ENCODE measurements at places on chromosomes 7 and 10.

- DNase-seq: no peak
These were observed 3.7 kb downstream of the TMEM225B start for GRCh38 chr7:99601656-99602310.

DNA sequence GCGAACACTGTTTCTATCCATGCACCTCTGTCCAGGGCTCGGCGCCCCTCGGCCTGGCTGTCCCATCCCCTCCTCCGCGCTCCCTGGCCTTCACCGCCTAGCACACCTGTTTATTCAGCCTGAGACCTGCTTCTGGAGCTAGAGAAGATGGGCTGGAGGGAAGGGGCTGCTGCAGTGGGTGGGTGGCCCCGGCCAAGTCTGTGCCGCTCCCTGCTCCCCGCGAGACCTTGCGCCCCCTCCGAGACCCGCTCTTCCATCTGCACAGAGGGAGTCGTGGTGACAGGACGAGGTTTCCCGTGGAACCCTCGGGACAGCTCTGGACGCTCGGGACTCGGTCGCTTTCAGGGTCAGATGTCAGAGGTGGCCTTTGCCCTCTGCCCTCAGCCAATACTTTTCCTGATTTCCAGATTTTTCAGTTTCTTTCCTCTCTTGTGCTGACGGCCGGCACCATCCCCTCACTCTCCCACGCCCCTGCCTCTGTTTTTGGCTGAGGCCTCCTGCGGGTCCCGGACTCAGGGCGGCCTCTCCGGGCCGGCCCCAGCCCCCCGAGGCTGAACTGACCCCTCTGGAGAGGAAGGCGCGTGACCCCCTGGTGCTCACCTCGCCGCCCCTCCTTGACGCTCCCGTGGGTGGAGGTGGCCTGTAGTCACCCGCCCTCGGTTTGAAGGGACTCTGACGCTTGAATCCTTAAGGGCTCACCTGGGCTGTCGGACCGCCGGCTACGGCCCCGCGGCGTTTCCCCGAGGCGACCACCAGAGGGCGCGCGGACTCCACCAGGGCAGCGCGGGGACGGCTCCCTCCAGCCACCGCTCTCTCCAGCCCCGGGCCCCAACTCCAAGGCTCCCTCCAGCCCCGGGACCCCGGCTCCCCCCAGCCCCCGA is 15.6 kb downstream of the SHH start:
- no peak for DNase-seq

DNA sequence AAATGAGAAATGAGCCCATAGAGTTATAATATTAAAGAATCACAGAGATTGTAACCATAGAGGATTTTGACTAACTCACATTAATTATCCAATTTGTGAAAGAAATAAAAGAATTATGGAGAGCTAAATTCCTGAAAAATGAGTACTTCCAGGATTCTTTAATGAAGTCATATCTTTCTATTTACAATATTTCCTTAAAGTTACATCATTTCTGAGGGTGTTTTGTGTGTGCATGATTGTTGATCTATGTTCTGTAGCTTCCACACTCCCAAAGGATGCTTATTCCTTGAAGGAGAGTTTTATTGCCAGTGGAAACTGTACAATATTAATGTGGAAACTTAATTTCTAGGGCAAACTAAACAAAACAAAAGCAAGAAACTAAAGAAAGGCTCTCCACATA is 299.6 kb downstream of the MDFIC start:
- peak; percentile 28 for DNase-seq

DNA sequence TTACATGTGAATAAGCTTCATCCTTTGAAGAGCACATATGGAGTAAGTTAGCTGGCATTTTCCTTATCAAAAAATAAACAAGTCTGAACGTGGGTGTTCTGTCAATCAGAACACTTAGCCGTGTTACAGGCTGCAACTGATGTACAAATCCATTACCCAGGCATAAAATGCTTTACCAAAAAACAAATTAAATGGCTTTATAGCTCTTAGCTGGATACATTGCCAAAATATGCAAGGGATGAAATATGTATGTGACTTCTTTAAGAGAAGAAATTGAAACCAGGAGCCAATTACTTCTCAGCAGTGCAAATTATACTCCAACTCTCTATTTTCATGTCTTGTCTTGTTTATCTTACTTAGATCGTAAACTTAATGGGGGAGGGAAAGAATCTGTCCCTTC is 214.8 kb downstream of the DGKB start:
- no peak for DNase-seq

- no peak for DNase-seq
These were observed 56.6 kb downstream of the CLRN3 start for GRCh38 chr10:127836176-127836575.

DNA sequence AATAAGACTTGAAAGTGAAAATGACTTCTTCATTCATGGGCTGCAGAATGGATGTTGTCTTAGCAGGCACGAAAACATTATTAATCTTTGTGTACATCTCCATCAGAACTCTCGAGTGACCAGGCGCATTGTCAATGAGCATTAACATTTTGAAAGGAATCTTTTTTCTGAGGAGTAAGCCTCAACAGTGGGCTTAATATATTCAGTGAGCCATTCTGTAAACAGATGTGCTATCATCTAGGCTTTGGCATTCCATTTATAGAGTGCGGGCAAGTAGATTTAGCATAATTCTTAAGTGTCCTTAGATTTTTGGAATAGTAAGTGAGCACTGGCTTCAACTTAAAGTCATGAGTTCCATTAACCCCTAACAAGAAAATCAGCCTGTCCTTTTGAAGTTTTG is 33.1 kb downstream of the PTTG1IP2 start:
- no peak for DNase-seq

DNA sequence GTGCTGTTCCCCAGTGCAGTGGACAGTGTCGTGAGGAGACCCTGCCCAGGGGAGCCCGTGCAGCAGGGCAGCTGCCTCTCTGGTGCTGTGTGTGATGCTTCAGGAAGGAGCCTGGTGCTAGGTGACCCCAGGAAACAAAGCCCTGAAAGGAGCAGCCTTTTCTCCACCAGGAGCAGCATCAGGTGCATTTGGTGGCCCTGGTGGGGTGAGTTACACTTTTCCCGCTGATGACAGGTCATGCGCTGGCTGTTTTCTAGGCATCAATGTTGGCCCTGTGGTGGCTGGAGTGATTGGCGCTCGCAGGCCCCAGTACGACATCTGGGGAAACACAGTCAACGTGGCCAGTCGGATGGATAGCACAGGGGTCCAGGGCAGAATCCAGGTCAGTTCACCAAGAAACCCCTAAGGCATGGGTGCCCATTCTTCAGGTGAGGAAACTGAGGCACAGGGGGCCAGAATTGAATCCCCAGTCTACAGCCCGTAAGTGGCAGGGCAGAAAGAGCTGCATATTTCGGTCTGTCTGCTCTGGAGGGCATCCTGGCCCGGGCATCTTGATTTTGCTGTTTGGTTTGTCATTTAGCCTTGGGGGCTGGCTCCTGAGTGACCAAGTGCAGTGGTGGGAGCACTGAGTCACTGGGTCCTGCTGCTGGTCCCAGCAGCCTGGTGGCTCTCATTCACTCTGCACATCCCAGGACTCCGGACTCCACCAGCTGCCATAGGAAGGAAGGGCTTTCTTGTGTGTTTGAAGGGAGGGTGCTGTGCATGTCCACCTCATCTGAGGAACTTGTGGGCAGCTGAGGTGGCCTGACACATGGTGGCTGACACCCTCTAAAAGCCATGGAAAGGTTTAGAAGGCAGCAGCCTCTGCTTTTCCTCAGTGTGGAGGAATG is 136.3 kb downstream of the ADCY1 start:
- DNase-seq: no peak

DNA sequence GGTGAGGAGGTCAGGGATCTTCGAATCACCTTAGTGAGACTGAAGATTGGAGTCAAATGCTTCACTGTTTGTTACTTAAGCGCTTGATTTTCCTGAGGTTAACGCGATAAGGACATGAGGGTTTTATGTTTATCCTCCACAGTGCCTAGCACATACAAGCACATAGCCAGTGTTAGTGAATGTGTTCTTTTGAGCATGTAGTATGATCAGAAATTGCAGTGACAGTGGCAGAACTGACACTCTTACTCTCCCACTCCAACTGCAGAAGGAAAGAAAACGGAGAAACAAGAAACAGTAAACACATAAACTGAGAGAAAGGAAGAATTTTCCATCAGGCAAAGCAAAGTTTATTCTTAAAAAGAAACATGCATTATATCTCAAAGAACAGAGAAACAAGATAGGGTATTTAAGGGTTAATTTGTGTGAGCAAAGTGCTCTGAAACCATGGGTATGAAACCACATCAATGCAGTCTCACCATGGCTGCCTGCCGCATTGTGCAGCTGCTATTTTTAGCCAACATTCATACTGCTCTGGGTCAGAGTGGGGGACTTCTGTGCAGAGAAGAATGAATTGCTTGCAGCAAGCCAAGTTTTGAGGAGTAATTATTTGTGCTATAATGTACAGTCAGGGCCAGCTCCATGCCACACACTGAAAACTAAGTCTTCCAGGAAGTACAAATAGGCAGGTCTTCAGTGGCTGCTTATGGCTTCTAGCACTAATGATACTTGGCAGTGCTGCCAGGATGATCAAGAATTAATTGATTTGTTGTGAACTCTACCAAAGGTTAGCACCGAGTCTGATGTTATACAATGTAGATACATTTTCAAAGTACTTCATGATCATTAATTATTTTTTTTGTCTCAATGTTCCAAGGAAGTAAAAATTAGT is 152.0 kb downstream of the MACC1 start:
- peak; percentile 26 for DNase-seq

DNA sequence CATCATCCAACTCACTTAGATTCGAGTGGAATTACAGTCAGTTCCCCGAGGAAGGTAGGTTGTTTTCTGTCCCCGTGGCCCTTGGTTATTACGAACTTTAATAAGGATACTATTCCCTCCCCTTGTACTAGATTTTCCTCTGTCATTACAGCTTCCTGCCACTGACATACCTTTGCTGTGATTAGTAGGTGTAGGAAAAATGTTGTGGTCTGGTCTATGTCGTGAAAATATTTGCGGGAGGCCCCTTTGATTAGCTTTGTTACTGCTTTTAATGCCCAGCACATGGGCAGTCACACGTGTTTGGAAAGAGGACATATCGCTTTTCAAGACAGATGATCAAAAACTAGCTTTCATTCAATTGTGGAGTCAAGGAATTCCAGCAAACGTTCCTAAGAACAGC is 92.2 kb downstream of the GATA3 start:
- no peak for DNase-seq

DNA sequence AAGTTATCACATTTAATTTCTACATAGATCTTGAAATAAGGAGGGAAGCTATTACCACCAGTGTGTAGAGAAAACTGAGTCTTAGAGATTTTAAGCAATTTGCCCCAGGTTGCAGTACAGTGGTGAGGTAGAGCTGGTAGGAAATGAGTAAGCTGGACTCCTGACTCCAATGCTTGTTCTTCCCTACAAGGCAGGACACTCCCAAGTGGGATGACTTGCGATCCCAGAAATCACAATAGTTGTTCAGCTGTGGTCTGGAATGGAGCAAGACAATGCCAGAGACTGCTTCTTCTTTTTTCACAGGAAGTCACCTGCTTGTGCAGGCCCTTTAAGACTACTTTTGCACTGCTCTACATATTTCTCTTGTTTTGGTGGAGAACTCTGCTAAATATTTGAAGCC is 327.2 kb upstream of the BMPER start:
- DNase-seq: no peak

DNA sequence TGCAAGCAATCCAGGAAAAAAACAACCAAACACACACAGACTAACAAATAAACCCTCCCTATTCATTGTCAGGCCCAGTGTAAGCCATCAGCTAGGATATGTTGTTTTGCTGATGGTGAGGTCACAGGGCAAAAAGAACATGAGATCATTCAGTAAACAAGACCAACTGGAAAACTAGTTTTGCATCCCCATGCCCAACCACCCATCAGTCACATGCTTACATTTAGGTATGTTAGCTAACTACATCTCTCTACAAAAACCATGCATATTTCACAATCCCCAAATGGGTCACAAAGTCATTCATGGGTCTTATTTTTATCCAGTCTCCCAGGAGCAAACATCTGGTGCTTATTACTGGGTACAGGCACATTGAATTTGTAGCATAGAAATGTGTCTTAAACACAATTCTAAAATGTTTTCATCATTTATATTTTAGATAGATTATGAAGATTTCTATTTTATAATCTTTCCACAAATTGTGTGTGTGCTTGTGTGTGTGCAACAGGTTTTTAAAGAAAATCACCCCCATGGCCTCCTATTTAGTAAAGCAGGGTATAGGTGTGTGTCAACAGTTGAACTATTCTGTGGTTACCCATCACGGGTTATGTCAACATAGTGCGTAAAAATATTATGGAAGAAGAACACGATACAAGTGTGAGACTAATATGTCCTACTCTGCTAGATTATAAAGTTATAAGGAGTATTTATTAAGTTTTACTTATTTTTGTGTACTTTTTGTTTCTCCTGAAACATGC is 103.8 kb upstream of the AKR1E2 start:
- DNase-seq: peak; percentile 89

All from HCEC 1CT (cell line).